Immature natural killer cell (primary cell): ENCODE measurements at places on chromosomes 16 and 17.

- H3K36me3 ChIP-seq, result peaks cover 12% of the 10 kb centered on the region
- DNase-seq, result no peak
- peak overlapping the region; percentile 88 for H3K27ac ChIP-seq
- peaks cover 58% of the 10 kb centered on the region for H3K27me3 ChIP-seq
- H3K4me1 ChIP-seq, result peaks cover 40% of the 10 kb centered on the region
Observed at GRCh38 chr17:8150194-8151119, 1.7 kb downstream of the PER1 start.

DNA sequence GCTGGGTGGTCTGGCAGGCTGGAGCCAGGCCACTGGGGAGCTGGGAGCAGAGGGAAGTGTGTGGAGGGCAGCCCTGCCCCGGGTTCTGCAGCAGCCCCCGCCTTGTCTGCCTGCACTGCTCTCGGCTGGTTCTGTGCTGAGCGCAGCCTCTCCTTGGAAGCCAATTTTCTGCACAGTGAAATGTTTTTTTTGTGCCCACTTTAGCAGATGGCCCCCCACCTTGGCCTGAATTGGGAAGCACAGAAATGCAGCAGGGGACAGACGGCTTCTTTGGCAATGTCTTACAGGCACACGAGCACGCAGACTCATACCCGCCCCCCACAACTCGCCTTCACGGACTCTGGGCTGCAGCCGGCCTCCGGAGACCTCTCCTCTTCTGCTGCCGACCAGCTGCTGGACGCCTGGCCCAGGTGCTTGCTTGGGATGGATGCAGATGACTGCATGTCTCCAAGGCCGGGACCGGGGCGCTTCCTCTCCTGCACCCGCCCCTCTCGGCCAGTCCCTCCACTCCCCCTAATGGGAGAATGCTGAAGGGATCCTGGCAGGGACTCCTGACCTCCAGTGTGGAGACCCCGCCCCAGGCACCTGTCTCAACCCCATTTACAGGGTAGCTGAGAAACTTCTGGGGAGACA is 14.8 kb downstream of the NPTX1 start:
- no peaks in the 10 kb centered on the region for H3K36me3 ChIP-seq
- peaks cover 7% of the 10 kb centered on the region for H3K27me3 ChIP-seq
- peaks cover 10% of the 10 kb centered on the region for H3K4me1 ChIP-seq
- H3K27ac ChIP-seq, result no peak overlapping the region
- no peak overlapping the region for H3K4me3 ChIP-seq

DNA sequence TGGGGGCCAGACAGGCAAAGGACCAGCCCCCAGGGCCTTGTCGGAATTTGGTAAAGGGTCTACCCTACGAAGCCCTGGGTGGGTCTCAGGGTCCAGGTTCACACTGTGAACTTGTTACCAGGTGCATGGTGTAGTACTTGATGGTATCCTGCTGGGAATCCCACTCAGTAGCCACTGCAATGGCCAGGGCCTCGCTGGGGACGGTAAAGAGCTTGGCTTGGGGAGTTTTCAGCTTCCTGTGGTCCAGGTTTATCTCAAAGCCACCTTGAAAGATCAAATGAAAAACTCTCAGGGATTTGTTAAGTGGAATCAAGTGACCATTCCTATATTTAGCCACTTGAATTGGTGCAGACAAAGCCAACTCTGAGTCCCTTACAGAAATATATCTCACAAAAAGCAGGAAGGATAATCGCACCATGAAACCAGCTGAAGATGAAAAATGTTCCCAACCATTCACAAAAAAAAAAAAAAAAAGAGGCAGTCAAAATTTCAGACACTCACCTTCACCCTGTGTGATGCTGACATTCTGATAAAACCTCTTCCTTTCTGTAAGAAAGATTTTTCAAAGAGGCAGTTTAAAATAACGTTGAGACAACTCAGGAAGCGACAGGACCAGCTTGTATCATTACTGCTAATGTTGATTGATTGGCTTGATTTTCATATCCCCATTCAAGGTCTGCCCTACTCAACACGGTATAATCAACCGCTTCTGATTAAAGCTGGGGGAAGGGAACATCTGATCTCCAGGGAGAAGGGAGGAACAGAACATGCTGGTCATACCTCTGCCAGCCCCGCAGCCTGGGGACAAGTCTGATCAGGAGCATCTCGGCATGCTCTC is 10.6 kb downstream of the ATPAF2 start:
- no peaks in the 10 kb centered on the region for H3K27me3 ChIP-seq
- DNase-seq, result no peak
- H3K36me3 ChIP-seq, result no peaks in the 10 kb centered on the region
- H3K4me3 ChIP-seq, result no peak overlapping the region

DNA sequence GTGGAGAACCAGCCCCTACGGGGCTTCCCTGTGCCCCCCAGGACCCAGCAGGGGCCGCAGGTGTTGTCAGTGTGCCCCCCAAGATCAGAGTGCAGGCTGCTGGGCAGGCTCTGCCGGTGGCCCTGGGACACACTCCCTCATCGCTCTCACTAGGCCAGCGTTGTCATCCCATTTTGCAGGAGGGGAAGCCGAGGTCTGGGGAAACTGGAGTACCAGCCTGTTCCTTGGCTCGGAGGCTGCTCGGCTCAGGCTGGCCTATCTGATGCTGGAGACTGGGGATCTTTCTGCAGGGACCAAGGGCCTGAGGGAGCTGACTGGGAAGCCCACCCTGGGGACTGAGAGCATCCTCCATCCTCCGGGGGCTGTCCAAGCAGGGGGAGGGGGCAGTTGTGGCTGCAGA is 74.2 kb upstream of the CBX4 start:
- H3K36me3 ChIP-seq, result no peaks in the 10 kb centered on the region
- peak overlapping the region; percentile 22 for H3K27ac ChIP-seq
- DNase-seq, result no peak
- H3K4me3 ChIP-seq, result no peak overlapping the region
